ENCODE measurements at places on chromosomes 11 and 22.
A peak's percentile ranks its signal among the peaks of the same experiment; 100 is the strongest.

GRCh38 chr11:131223198-131223991, 147.0 kb upstream of the NTM start:
- no peak for DNase-seq

DNA sequence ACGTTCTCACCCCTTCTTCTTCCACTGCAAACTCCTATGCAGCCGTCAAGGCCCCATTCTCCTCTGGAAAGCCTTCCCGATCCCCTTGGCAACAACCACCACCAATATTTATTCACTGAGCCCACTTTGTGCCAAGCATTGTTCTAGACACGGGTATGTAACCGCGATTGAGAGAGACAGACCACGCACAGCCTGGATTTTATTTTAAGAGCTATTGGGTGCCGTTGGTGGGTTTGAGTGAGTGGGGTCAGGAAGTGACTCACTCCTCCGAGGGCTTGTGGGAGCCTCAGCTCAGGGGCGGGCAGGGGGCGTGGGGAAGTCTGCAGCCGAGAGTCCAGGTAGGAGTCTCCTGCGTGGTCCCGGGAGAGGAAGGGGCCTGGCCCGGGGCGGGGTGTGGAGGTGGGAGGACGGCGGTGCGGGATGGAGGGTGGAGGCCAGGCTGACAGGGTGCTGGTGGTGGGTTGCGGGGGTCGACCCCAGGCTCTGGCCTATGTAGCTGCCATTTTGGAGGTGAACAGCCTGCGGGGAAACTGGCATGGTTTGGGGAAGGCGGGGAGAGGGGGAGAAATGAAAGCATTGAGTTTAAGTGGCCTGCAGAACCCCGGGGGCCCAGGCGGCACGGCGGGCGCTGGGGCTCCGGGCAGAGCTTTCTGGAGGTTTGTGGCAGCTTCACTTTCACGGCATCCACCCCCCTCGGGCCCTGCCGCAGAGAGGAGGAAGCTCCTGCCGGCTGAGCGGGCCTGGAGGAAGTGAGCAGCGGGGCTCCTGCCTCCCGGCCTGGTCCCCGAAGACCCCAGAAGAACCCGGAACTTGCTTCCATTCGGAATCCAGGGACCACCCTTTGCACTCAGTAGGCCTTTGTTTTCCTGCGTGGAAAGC, 547 bp downstream of the PARVG start:
- DNase-seq = no peak

GRCh38 chr22:46471901-46472721, 65.3 kb downstream of the CELSR1 start:
- DNase-seq = no peak

- DNase-seq = no peak
Measured at GRCh38 chr11:46130286-46130940, 9.2 kb upstream of the PHF21A start.

DNA sequence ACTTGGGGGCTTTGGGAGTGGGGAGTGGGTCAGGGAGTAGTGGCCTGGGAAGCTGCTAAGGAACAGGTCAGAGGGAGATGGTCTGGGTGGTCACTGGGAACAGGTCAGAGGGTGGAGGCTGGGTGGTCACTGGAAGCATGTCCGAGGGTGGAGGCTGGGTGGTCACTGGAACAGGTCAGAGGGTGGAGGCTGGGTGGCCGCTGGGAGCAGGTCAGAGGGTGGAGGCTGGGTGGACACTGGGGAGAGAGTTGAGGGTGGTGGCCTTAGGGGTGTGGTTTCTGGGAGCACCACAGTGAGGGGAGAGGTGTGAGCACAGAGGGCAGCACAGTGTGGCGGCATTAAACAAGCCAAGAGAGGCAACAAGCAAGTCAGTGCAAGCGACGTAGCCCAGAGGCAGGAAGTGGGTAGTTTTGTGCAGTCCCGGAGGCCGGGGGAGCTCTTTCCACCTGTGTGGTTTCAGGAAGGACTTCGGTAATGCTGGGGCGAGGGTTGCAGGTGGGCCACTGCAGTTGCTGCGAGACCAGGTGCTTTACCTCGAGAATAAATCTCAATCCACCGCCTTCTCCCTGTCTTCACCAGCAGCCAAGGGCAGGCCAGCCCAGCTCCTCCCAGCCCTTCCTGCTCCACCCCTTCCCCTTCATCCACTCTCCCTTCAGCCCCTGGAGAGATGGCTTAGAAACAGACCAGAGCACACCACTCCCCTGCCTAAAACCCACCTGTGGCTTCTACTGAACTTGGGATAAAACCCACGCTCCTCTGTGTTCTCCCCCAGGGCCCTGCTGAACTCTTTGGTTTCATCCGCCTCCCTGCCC, 3.2 kb upstream of the CACNA1I start:
- no peak for DNase-seq

DNA sequence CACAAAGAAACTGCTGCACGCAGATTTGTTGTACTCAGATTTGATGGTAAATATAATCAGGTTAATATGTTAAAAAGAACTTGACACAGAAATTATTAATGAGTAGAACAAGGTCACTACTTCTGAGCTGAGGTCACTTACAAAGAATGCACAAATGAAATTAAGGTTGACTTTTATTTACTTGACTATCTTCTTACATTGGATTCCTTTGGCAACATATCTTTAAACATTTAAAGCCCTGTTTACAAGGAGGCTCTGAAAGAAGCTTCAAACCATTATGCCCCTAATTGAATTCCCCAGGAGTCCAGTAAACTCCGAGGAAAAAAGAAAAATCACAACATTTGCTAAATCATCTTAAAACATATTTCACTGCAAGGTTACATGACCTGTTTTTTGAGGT, 245.5 kb downstream of the SOX6 start:
- no peak for DNase-seq

GRCh38 chr11:62010935-62011528, 43.6 kb upstream of the FTH1 start:
- DNase-seq = no peak

- DNase-seq = no peak
Measured at GRCh38 chr22:41781507-41781906, 19.0 kb upstream of the CCDC134 start.

DNA sequence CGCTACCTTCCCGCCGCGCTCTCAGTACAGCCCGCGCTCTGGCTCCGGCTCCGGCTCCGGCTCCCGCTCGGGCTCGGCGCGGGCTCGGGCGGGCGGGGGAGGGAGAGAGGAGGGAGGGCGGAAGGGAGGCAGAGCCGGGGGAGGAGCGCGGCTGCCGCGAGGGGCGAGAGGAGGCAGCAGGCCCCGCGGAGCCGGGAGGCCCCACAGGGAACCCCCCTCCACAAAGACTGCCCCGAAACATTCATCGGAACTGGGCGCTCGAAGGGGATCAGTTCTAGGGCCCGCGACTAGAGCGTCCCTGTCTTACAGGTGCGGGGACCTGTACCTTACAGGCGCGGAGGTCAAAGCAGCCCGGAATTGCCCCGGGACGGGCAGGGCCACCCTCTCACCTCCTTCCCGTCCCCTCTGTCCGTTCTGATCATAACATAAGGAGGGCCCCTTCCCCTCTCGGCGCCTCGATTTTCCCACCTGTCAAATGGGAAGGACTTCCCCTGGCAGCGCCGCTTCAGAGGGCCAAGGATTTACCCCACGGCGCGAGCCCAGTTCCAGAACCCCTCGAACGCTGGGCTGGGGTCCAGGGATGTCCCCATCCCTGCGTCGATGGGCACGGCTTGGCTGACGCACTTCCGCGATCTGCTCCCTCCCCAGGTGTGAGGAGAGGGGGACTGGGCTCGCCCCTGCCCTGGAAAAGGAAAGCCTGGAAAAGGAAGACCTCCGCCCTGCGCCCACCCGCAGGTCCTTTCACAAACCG, at the start of gene SHISA8:
TSS of gene SHISA8 (minus strand) at position 40 of the 751 bp plus-strand sequence. CDS start 407 bp downstream, outside the sequence.
- DNase-seq = no peak

GRCh38 chr22:27877501-27877900, 41.6 kb downstream of the PITPNB start:
- DNase-seq = no peak

DNA sequence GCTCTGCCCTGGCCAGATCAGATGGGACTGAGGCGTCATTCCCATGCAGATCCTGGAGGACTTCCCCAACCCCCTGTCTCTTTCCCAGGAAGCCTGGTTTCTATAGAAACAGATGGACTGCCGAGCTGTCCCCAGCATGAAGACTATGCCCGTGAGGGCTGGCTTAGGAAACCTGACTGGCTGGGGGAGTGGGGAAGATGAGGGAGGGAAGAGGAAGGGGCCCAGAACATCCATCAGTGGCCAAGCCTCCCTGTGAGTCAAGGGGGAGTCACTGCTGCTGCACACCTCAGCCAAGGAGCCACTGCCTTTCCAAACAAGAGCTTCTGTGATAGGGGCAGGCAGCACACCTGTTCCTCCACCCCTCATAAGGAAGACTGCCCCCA, 5.8 kb downstream of the TP53I11 start:
- no peak for DNase-seq

- DNase-seq = no peak
Measured at GRCh38 chr11:93498161-93498560, 45.0 kb downstream of the SMCO4 start.

- DNase-seq = no peak
Measured at GRCh38 chr11:104546501-104546900, 351.8 kb downstream of the CASP12 start.

- no peak for DNase-seq
Measured at GRCh38 chr11:124640666-124641065, 18.0 kb downstream of the TBRG1 start.

DNA sequence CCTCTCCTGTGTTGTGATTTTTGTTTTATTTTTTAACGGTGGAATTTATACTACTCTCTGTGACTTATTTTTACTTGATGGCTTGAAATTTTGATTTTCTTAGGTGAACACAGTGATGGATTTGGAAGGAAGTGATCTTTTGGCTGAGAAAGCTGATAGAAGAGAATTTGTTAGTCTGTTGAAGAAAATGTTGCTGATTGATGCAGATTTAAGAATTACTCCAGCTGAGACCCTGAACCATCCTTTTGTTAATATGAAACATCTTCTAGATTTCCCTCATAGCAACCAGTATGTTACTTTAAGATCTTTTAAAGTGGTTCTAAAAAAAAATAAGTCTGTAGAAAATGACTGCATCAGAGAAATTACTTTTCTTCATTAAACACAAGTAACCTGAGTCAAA, 82.1 kb downstream of the HIPK3 start:
- no peak for DNase-seq

- DNase-seq = no peak
Measured at GRCh38 chr22:40203572-40203971, 25.8 kb downstream of the TNRC6B start.

DNA sequence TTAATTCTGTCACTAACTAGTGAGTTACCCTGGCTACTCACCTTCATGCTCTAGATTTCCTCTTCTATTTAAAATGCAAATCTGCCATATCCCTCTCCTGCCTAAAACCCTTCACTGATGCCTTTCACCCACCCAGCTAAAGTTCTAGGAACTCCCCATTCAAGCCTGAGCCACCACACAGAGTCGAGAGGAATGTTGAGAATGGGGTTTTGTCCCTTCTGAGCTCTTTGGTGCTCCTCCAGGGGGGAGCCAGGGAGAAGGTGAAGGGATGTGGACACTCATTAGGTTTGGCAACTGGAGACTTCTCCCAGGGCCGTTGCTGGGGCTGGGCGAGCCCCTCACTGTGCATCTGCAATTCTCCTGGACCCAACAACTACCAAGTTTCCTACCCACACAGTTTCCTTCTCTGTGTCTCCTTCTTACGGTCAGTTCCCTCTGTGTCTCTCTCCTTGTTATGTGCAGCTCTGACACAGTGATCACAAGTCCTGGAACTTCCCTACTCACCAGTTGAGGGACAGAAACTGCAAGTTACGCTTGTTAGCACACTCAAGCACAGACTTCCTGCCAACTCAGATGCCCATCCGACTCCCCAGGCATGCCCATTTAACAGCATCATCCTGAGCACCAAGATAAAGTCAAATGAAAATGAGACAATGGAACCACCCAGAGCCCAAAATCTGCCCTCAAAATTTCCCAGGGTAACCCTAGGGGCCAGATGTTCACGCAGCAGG, 6.5 kb upstream of the IL10RA start:
- DNase-seq = no peak

GRCh38 chr11:103601225-103601846, 435.1 kb upstream of the DDI1 start:
- peak; percentile 58 for DNase-seq

- no peak for DNase-seq
Measured at GRCh38 chr22:32850591-32851517, 49.3 kb downstream of the TIMP3 start.

DNA sequence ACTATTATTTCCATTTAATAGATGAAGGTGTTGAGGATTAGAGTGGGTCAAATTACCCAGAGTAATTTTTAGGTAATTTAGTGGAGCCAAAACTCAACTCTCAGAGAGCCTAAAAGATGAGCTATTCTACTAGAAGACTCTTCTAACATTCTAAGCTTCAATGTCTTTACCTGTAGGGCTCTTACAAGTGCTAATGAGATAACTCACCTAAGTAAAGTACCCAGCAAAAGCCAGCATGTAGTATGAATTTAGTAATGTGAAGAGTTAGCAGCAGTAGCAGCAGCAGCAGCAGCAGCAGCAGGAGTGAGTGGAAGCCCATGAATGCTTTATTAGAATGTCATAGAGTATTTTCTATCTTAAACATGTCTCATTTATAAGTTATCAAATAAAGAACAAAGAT, 1239.2 kb downstream of the FAM181B start:
- DNase-seq = no peak

- no peak for DNase-seq
Measured at GRCh38 chr11:16860617-16861016, 122.2 kb downstream of the C11orf58 start.

DNA sequence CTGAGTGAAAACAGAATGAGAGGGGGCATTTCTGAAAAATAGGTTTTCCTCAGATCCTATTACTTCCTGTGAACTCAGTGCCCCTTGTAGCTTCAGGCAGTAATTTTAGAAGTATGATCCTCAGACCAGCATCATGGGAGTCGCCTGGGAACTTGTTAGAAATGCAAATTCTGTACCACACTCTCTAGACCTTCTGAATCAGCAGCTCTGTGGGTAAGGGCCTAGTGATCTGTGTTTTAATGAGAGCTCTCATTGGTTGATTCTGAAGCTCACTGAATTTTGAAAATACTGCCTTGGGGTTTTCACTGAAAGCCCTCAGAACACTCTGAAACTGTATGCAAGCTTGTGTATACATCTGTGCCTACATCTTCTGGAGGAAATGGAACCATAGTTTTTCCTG, 647.2 kb upstream of the ANO5 start:
- DNase-seq = no peak

DNA sequence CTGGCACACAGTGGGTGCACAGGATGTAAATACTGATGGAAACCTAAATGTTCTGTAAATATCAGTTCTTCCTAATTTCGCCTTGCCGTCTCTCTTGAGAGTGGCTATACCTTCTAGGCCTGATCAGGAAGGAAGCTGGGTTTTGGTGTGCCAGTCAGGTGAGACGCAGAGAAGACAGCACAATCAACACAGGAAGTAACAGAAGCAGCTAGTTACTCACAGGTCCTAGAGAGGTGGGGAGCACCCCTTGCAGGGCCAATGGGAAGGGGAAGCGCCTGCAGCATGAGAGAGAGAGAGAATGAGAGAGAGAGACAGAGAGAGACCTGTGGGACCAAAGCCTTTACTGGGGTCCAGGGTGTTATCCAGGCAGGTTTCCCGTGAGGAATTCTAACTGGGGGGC, 80.8 kb downstream of the FBLN1 start:
- DNase-seq = no peak

Data from LoVo (cell line).